ENCODE measurements at places on chromosomes 1 and 21.
A peak's percentile ranks its signal among the peaks of the same experiment; 100 is the strongest.

DNA sequence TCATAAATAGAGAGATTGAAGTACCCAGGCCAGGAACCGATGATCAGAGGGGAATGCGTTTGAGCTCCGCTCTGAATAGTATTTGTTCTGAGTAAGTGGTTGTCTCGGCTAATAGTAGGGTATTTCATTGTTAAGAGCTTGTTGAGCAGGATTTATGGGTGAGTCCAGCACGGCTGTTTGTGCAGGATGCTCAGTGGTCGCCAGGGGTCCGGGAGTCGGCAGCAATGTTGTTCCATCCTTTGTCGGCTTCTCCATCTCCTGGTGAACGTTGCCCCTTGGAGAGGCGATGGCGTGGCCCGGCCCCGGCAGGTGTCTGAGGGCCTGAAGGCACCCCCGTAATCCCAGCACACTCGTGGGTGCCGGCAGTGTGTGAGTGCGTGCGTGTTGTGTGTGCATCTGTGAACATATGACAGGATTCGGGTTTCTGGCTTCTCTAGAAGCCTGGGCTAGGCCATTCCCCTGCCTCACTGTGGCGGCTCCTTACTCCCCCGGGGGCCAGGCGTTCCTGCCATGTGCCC, 160.8 kb upstream of the ARHGEF16 start:
- no peak for DNase-seq

- no peak for DNase-seq
These were observed 66.0 kb upstream of the CSF1 start for GRCh38 chr1:109844609-109845008.

DNA sequence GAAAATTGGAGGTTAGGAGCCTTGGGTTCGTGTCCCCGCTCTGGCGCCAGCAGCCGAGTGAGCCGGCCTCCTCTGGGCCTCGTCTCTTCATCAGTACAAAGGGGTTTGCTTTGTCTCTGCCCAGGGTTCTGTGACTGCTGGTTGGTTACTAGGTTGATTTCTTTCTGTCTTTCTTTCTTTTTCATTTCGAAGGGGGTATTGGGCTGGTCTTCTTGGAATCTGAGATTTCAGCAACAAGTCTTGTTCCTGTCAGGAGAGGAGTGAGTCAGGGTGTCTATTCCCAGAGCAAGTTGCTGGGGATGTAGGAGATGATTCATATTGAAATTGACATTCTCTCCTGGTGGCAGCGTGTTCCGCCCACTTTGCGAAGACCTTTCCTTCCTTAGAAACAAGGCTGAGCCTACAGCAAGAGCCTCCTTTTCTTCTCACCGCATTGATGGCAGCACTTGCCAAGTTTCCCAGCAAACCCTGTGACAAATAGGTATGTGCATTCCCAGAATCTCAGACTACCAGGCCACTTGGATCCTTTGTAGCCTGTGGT, 79.2 kb downstream of the MAN1C1 start:
- DNase-seq, result no peak

GRCh38 chr1:228035844-228036243, 29.0 kb downstream of the WNT3A start:
- no peak for DNase-seq

- peak; percentile 33 for DNase-seq
These were observed 3.8 kb upstream of the SELENON start for GRCh38 chr1:25795946-25796810.

- no peak for DNase-seq
These were observed 333.9 kb downstream of the CAMTA1 start for GRCh38 chr1:7119156-7119555.

DNA sequence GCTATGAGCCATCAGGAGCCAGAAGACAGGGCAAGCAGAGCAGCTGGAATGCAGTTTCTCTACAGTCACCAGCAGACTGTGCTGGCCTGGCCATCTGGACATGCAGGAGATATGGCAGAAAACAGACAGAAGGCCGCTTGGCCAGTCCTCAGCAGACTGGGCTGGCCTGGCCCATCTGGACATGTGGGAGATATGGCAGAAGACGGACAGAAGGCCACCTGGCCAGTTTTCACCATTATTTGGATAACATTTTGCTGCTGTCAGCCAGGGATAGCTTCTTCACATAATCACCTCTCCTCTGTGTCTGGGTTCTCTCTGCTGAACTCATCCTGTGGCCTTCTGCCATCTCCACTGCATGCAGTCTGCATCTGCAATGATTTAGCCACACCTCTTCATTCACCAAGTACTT, 25.0 kb upstream of the CACYBP start:
- DNase-seq, result no peak

GRCh38 chr1:45221716-45222115, 15.3 kb upstream of the ZSWIM5 start:
- no peak for DNase-seq

DNA sequence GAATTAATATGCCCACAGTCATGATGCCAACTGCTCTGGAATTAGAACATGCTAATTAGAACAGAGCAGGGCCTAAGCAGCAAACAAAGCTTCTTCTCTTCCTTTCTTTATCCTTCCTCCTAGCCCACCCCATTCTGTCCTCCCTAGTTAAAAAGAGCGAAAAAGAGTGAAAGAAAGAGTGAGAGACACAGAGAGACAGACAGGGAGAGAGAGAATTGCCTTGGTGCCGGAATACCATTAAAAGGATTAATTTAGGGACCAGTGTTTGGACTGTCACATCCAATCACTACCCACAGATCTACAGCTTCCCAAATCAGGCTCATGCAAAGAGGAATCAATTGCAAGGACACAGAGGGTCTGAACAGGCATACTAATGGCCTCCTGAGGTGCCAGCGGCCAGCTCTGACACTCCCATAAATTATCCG, 7.0 kb downstream of the ERI3 start:
- DNase-seq, result no peak
